ENCODE measurements at places on chromosomes 6 and 20.

DNA sequence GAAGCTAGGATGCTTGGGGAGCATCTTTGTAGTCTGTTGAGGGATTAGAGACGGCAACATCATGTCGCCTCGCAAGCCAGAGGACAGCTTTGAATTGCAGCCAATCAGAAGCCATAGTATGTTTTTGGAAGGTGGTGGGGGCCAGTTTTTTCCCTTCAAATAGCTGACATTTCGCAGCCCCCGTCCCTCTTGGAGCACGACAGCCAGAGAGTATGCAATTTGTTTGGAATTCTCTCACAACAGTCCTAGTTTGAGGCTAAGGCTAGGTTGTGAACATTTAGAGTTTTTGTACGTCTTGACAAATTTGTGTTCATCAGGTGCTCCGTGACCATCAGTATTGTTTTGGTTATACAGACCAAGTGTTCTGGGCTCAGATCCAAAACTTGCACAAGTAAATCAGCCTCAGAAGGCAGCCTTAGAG, 83.3 kb downstream of the PLCB1 start:
- no peak for DNase-seq

GRCh38 chr6:19906171-19906570, 69.0 kb downstream of the ID4 start:
- no peak for DNase-seq

- no peak for DNase-seq
These were observed 60.2 kb downstream of the TMEM242 start for GRCh38 chr6:157263146-157263545.

- no peak for DNase-seq
These were observed 47.7 kb downstream of the ATXN1 start for GRCh38 chr6:16713597-16713996.

DNA sequence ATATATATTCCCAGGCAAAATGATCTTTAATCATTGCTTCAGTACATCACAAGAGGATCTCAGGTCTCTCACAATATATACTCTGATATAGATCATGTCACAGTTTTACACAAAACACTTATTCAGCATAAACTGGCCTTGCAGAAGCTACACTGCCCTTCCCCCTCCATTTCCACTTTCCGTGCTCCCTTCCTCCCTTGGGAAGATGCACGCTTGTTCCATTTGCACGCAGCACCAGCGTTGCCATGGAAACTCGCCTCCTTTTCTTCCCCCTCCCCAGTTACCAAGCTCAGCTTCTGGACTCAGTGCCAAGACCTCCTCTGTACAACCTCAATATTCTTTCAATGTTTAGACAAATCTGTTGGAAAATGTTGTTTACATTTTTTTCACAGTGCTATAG, 154.6 kb downstream of the RFPL4B start:
- no peak for DNase-seq

GRCh38 chr20:47799116-47799715, 13.9 kb upstream of the SULF2 start:
- DNase-seq = no peak

GRCh38 chr6:24855395-24856245, 56.9 kb upstream of the ARMH2 start:
- DNase-seq = peak; percentile 53

DNA sequence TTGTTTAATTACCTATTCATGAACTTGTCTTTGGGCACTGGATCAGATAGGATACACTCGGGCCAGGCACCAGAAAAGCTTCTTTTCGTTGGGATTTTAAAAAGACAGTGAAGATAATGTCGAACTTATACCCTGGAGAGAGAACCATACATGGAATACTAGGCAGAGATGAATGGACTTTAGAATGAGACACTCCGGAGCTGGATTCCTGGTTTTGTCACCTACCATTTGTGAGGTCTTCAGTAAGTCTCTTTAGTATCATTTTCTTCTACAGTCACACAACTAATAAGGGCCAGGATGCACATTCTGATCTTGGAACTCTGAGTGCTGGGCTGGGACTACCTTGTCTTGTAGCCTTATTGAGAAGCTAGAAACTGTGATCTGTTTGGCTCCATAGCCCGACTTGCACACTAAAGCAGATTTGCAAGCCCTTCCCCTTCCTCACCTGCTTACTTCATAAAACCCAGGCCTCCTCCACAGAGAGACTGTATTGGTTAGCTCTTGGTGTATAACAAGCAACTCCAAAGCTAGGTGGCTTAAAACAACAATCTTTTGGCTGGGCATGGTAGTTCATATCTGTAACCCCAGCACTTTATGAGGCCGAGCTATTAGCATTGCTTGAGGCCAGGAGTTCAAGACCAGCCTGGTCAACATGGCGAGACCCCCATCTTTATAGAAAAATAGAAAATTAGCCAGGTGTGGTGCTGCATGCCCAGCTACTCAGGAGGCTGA, 7.4 kb upstream of the IFT52 start:
- peak; percentile 3 for DNase-seq

DNA sequence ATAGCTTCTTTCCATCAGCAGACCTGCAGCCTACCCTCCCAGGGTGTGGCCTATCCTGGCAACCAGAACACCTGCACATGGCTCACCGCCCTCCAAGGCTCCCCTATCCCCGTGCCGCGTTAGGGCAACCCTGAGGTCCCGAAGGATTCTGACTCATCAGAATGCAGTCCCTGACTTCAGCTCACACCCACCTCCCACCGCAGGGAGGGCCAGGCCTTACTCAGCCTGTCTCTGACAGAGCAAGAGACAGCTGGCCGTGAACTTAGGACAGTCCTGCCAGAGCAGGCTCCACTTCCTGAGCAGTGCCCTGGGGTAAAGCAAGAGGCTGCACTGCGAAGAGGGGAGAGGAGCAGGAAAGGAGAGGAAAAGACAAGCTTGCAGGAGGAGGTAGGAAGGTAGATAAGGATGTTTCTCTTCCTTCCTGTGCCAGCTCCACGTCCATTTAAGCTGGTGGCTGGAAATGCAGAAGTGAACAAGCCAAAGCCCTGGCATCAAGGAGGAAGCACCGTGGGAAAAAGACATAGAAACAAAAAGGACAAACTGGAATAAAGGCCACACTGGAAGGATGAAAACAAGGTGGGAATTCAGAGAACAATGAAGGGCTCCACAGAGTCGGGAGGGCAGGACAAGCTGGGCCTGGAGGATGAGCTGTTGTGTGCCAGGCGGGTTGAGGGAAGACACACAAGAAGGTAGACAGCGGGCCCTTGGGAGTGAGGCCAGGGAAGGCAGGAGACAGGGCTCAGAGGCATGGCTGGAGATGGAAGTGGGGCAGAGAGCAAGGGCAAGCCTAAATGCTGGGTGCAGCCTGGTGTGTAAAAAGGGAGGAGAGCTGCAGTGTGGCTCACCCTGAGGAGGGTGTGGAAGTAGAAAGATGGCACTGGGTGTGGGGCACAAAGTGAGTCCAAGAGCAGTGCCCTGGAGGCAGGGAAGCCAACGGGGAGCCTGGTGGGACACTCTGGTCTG, 102.7 kb downstream of the SLC23A2 start:
- peak; percentile 71 for DNase-seq

GRCh38 chr6:152170702-152171667, 363.5 kb downstream of the ESR1 start:
- DNase-seq = no peak

GRCh38 chr6:7471171-7471570, 70.3 kb upstream of the DSP start:
- no peak for DNase-seq

GRCh38 chr6:25004357-25004756, 68.6 kb upstream of the RIPOR2 start:
- DNase-seq = no peak

DNA sequence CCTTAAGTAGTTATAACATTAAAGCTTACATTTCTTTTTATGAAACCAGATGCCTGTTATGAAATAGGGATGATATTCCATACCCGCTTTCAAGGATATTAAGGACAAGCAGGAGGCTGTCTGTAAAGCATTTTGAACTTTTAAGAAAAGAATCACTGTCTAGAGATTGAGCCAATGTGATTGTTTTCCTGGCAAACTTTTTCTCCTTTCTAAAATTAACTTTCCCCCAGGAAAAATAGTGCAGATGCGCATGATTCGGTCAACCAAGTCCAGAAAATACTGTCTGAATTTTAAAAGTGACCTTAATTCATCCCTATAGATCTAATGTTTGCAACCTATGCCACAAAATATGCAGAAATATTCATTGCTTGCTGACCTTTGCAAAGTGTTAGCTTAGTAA, 15.1 kb upstream of the DEK start:
- DNase-seq = no peak

Measured in tibial artery (tissue), 4 donors.